CD4-positive, alpha-beta T cell treated with Interleukin-12 subunit alpha and Interleukin-12 subunit beta, for 1 hour (primary cell): ENCODE measurements at places on chromosomes 1 and 21.

DNA sequence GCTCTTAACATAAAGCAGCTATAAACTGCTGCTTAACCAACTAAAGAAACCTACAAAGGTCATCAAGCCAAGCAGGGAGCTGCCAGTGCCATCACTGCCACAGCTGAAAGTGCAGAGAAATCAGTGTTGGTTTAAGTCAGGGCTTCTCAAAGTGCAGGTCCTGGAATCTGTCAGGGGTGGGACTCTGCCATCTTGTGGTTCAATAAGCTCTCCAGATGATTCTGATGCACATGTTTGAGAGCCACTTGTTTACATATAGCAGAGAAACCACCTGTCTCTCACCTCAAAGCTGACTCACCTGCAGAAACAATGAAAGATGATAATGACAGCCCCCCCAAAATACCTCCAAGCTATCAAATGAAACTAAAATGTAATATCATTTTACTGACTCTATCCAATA is 49.3 kb downstream of the SH3GLB1 start:
- DNase-seq, result peak; percentile 7

GRCh38 chr21:39082656-39083376 is 100.4 kb downstream of the PSMG1 start:
- DNase-seq, result no peak

- peak; percentile 91 for DNase-seq
Observed at GRCh38 chr1:115098979-115099692, 9.8 kb upstream of the TSPAN2 start.

DNA sequence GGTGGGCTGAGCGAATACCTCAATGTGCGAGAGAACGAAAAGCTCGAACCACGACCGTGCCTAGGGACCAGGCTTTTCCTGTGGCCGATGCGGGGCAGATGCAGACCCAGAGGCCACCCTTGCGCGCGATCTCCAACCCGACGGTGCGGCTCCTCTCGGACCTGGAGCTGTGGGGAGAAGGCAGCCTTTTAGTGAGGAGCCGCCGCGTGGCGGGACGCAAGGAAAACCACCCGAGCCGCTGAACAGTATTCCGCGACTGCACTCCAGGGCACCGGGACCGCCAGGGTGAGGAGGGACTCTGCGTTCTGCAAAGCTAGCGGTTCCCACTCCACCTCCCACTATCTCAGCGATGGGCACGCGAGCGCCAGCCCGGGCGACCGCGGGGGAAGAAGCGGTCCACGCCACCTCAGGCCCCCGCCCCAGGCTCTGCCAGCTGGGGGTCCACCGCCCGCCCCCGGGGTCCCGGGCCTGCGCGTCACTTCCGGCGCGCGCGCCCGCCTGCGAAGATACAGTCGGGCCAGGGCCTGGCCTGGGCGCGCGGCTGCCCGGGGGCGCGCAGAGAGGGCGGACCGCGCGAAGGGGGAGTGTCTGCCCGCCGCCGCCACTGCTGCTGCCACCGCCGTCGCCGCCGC is 66.5 kb upstream of the PRKACB start:
- peak; percentile 80 for DNase-seq

DNA sequence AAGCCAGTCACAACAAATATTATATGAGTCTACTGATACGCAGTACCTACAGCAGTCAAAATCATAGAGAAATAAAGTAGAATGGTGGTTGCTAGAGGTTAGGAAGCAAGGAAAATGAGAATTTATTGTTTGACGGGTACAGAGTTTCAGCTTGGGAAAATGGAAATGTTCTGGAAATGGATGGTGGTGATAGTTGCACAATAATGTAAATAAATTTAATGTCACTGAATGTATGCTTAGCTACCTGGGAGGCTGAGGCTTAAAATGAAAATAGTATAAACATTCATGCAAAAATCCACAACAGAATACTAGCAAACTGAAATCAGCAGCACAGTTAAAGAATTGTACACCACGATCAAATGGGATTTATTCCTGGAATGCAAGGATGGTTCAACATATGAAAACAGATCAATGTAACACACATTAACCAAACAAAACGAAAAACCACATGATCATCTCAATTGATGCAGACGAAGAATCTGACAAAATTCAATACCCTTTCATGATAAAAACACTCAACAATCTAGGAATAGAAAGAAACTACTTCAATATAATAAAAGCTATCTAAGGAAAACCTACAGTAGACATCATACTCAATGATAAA is 10.7 kb downstream of the TUT4 start:
- no peak for DNase-seq

DNA sequence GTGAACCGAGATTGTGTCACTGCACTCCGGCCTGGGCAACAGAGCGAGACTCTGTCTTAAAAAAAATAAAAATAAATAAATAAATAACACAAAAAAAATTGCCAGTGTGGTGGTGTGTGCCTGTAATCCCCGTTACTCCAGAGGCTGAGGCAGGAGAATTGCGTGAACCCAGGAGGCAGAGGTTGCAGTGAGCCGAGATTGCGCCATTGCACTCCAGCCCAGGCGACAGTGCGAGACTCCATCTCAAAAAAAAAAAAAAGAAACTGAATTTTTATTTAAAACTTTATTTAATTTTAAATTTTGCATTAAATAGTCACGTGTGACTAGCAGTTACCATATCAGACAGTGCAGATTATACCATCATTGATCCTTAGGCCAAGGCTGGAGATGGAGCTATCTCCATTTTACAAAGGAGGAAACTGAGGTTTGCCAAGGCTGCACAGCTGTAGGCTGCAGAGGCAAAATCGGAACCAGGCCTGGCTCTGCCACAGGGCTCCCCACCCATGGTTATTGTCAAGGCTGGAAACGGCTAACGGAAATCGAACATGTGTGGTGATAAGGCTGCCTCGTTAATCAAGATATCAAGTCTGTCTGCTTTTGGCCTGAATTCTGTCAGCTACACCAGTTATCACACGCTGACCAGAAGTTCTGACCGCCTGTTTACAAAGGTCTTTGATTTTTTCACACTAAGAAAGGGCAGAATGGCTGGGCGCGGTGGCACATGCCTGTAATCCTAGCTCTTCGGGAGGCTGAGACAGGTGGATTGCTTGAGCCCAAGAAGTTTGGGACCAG is 20.5 kb downstream of the HSPG2 start:
- no peak for DNase-seq

- no peak for DNase-seq
Observed at GRCh38 chr21:22582026-22582425, 1583.8 kb downstream of the NCAM2 start.

GRCh38 chr1:66723985-66724384 is 28.3 kb upstream of the DYNLT5 start:
- DNase-seq, result no peak

- no peak for DNase-seq
Observed at GRCh38 chr21:33870768-33871167, 44.8 kb downstream of the ATP5PO start.

DNA sequence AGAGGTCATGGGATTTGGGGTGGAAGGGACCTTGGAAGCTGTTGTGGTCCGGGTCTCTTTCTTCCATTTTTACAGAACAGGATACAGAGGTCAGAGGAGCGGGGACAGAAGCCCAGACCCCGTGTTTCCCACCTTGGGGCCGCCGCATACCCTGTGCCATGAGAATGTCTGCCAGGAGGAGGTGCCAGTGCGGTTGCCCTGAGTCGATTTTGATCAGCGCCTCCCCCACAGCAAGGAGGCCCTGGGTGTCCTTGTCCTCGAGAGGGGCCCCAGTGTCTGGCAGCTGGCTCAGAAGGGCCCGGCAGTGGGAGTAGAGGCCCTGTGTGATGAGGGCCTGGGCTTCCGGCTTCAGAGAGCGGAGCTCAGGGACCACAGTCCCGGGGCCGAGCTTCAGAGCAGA is 12.3 kb upstream of the MMEL1 start:
- DNase-seq, result no peak

- DNase-seq, result no peak
Observed at GRCh38 chr1:241844593-241844992, 3.4 kb upstream of the EXO1 start.

- DNase-seq, result no peak
Observed at GRCh38 chr21:27425172-27425571, 458.3 kb upstream of the ADAMTS5 start.

DNA sequence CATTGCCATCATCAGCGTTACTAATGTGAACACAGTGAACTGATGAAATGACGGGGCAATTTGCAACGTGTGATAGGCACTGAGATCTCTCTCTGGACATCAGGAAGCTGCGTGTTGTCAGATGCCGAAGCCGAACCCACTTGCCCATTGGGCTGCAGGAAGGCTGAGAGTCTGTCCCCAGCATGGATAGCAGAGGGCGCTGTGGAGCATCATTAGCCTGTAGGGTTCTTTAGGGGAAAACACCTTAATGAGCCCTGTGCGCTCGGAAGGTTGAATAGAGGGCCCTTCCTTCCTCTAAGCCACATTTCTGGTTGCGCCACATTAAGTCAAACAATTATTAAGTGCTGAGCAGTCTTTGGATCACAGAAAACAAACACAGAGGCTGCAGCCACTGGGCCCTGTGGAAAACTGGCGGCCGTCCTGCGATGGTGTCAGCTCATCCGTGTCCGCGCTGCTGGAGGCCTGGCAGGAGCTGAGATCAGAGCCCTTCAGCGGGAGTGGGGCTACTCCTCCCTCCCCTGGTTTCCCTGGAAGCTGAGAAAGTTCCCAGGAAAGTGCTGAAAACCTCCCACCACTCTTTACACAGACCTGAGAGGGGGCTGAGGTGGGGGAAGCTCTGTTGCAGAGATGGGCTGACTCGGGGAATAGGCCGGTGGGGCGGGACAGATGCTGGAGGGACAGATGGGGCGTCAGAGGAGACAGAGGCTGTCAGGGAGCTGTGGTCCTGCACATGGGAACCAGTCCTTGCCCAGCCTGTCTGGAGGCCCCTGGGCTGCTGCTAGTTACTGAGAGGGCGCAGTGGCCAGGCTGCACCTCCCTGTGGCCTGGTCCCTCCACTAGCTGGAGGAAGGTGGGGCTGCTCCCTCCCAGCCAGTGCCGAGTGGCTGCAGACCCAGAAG is 12.7 kb downstream of the TFF2 start:
- DNase-seq, result peak; percentile 83

DNA sequence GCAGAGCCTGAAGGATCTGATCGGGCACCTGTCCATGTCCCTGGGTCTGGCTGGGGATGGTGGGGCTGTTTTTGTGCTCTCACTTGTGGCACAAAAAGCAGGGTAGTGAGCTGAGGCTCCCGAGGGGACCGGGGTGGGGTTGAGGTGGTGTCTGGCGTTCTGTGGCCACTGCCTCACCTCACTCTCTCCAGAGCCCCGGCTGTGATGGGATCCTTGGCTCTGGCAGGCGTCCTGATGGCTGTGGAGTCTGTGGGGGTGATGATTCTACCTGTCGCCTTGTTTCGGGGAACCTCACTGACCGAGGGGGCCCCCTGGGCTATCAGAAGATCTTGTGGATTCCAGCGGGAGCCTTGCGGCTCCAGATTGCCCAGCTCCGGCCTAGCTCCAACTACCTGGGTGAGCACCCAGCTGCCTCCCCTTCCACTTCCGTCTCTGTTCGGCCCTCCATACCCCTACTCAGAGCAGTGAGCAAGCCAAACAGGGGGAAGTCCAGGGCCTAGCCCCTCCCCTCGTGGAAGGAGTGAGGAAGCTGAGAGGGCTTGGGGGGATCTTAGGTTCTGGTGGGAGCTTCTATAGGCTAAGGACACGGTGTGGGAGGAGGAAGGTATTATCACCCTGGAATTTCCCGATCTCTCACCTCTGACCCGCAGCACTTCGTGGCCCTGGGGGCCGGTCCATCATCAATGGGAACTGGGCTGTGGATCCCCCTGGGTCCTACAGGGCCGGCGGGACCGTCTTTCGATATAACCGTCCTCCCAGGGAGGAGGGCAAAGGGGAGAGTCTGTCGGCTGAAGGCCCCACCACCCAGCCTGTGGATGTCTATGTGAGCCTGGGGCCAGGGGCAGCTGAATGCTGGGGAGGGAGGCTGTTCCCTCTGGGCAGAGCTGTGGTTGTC is 7.0 kb downstream of the ADAMTSL4 start:
- DNase-seq, result no peak

GRCh38 chr1:20379075-20379474 is 88.4 kb downstream of the VWA5B1 start:
- DNase-seq, result no peak

DNA sequence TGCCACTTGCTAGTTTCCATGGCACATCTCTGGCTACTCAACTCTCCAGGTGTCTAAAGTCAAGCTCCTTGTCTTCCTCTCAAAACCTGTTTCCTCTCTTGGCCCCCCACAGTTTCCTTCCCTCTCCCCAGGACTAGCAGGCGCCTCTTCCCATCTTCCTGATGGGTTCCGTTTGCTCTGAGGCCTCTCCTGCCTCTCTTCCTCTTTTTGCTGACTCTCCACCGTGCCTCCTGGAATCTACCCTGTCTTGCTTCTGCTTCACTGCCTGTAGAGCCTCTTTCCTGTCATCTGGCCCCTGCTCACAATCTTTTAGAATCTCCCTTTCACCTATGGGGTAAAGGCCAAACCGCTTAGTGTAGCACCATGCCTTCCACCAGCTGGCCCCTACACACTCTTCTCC is 21.8 kb upstream of the LHX4 start:
- no peak for DNase-seq

DNA sequence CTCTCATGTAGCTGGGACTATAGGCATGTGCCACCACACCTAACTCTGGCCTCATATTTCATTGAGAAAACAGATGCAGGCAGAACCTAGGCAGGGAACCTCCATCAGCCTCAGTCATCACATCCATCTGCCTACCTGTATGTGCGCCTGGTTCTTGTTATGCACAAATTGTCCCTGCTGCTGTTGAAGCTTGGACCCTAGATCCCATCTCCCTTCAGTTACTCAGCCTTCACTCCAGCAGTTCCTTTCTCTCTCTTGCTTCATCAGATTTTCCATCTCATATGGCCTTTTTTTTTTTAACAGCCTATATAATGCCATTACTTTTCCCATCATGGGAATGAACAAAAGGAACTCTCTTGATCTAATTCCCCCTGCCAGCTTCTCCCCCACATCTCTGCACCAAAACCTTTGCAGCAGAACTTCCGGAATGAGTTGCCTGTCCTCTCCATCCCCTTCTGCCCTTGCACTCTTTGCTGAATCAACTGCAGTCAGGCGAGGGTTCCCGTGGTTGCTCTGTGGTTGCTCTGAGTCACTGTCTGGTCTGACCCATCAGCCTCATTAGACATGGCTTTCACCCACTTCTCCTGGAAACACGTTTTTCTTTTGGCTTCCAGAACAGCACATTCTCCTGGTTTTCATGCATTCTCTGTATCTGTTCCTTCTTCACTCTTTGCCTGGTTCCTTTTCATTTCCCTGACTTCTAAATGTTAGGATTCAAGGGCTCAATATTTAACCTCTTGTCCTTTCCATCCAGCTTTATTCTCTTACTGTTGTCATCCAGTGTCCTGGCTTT is 41.5 kb downstream of the UBE4B start:
- peak; percentile 20 for DNase-seq

GRCh38 chr1:209717818-209718217 is 13.2 kb downstream of the HSD11B1 start:
- no peak for DNase-seq

DNA sequence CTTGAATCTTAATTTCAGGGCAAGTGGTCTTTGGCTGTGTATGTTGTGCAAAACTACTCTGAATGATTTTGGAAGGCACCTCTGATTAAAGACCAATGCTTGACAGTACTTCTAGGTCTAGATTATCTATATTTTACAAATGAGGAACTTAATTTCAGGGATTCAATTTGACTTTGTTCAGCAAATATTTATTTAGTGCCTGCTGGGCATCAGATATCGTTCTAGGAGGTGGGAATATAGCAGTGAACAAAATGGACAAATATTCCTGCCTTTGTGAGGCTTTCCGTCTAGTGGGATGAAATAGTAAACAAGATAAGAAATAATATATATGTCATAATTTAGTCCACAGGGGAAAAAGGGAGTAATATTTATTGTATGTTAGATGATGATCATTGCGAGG is 4.7 kb downstream of the ZNF326 start:
- DNase-seq, result no peak
